ENCODE measurements at places on chromosomes 2 and 18.

DNA sequence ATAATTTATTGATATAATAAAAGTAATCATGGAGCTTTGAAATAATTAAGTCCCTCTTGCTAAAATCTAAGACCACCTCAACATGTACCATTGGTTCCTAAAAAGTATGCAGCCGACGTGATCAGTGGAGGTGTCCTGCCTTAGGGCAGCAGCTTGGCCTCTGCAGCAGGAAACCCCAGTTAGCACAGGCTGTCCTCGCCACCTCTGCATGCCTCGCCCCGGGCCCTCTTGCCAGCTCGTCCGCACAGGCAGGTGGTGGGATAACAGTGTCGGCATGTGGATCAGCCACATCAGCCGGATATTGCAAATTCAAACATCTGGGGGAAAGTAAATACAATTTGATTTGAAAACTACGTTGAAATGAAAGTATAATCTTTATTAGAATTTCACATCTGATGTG is 22.9 kb downstream of the COA5 start:
- no peak for DNase-seq

GRCh38 chr2:84643991-84644390 is 127.7 kb downstream of the DNAH6 start:
- DNase-seq = no peak

- no peak for DNase-seq
Observed at GRCh38 chr2:172231508-172231907, 128.8 kb upstream of the DLX2 start.

- no peak for DNase-seq
Observed at GRCh38 chr2:203177361-203177760, 61.5 kb upstream of the CYP20A1 start.

GRCh38 chr2:96663177-96663576 is 20.6 kb downstream of the FER1L5 start:
- no peak for DNase-seq

GRCh38 chr2:71347517-71347916 is 15.9 kb downstream of the ZNF638 start:
- no peak for DNase-seq

DNA sequence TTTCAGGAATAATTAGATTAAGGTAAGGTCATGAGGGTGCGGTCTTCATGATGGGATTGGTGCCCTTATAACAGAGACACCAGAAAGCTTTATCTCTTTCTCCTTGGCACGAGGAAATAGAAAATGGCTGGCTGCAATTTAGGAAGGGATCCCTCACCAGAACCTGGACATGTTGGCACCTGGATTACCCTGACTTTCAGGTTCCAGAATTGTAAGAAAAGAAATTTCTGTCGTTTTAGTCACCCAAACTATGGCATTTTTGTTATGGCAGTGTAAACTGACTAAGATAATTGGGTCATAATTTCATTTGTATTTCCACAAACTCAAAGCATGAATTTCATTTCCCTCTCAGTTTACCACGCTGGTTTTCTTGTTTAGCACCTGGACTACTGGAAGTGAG is 473.6 kb downstream of the PTH2R start:
- no peak for DNase-seq

- DNase-seq = no peak
Observed at GRCh38 chr2:127448526-127448925, 30.3 kb downstream of the PROC start.

DNA sequence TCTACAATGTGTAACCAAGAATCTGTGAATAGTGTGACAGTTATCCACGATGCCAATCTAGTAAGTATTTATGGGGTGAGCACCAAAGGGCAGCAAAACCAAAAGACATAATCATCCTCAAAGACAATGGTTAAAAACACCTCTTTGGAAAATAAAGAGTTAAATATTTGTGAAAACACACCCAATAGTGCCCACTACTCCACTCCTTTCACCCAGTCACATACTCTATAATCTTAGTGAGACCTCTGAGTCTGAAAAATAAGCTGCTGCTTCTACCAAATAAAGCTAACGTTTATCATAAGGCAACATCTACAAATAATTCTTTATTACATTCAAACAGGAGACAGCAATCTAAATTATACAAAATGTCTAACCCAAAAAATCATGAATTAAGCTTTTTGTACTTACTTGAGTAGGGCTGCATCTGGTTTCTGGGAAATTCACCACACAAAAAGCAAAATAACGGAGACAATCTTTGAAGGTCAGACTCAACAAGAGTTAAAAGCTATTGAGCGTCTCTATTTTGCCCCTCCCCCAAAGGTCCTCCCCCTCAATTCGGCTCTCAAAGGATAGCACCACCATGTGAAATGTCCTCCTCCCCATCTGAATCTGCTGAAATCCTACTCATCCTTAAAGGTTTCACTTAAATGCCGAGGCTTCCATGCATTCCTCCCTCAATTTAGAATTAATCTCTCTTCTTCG is 2.0 kb downstream of the RAPH1 start:
- DNase-seq = no peak

GRCh38 chr2:198321522-198322088 is 517.2 kb downstream of the PLCL1 start:
- DNase-seq = no peak

GRCh38 chr18:63148449-63149301 is 170.9 kb downstream of the BCL2 start:
- no peak for DNase-seq

- no peak for DNase-seq
Observed at GRCh38 chr2:22904126-22904684, 480.8 kb upstream of the KLHL29 start.

DNA sequence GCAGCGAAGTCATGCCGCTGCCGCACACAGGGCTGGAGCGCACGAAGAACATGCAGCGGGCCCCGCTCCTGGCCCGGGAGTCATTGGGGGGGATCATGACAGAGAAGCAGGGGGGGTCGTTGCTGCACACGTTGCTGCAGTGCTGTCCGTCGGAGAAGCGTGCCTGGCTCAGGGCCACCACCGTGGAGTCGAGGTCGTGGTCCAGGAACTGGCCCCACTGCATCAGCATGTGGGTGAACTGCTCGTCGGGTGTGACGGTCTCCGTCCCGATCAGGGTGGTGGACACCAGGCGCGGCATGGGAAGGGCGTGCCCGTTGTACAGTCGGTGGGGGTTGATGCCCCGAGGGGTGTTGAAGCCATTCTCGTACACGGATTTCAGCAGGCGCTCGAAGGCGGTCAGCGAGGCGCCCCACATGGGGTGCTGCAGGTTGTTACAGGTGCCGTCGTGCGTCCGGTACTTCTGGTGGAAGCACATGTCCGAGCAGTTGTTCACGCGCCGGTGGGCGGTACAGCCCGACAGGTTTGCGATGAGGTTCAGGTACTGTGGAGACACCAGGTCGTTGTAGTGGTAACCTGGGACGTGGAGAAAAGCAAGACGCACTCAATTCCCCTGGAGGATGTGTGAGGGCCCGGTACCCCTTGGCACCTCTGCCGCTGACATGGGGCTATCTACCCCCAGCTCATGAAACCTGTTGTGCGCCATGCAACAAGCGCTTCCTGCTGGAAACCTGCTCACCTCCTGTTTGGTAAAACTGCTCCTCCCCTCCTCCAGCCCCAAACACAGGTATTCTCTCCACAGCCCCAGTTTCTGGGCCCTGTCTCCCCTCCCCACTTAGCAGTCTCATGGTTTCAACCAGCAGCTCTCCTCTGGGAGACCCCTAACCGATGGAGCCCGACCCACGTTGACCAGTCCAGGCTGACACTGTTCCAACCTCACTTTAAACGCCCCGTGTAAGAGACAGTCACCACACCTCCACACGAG is 94.9 kb downstream of the PXDN start:
- no peak for DNase-seq

All from activated CD8-positive, alpha-beta memory T cell treated with anti-CD3 and anti-CD28 coated beads for 1 hour (primary cell).